ENCODE measurements at places on chromosomes 13 and 19.

GRCh38 chr19:3599776-3600187, 6.9 kb downstream of the TBXA2R start:
- DNase-seq: peak; percentile 42

DNA sequence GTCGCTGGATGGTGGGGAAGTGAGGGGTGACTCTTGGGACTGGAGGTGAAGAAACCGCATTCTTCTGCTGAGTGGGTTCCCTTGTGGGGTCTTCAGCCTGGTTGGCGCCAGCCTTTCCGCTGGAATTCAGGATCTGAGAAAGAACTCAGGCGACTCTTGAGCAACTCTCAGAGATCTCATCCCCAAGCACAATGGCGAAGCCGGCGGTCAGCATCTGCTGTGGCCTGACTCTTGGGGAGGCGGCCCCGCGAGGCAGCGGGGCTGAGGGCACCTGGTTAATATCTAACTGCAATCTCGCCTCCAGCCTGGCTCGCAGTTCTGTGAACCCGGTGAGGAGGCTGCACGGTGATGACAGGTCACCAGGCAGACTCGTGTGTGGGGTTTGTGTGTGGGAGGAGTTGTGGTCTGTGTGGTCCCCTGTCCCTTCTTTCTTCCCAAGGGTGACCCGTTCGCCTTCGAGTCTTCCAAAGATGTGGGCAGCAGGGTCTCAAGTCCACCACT, 883 bp downstream of the ZNF441 start:
- DNase-seq: peak; percentile 43

GRCh38 chr19:51002542-51003311, 1.3 kb upstream of the KLK8 start:
- peak; percentile 74 for DNase-seq

- DNase-seq: no peak
Measured at GRCh38 chr19:40990972-40991381, at the start of gene CYP2B6. Gene CYP2B6 (plus strand): TSS chr19:40991282. CDS start chr19:40991306, 24 bp downstream.

GRCh38 chr13:52405767-52406494, at the start of gene THSD1:
Gene THSD1 (minus strand): TSS chr13:52406172. CDS start chr13:52402600, 3,572 bp downstream.
- peak; percentile 62 for DNase-seq

GRCh38 chr19:7847664-7848063, 17.6 kb downstream of the EVI5L start:
- DNase-seq: no peak
